GM12891 (cell line): ENCODE measurements at places on chromosomes 6 and 20.

DNA sequence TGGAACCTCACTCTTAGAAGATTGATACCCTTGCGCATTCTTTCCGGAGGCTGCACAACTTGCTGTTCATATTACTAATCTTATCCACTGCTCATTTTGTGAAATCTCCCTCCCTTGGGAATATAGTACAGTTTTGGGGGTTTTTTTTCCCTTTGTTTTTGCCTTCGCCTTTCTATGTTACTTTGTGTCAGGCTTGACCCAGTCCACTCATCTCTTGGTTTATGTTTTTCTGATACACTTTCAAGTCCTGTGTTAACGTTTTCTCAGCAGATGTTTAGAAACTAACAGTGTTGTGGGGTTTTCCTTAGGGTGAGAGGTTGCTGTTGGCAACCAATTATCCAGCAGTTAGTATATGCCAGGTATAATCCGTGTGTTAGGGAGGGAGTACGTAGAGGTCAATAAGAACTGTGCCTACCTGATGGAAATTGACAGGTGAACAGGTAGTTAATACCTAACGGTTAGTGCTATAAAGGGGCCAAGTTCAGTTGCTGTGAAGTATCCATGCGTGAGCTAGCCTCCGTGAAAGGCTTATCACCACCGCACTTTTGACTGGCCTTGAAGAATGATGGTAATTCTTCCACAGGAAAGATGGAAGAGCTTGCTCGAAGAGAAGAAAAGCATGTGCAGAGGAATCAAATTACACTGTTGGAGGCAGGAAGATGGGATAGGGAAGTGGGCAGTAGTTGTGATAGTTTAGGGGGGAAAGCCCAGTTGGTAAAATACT is 1.4 kb downstream of the NFYA start:
- no peak for DNase-seq

GRCh38 chr6:128155826-128156225 is 255.0 kb upstream of the THEMIS start:
- DNase-seq, result no peak

GRCh38 chr6:112302142-112302705 is 44.9 kb upstream of the RFPL4B start:
- DNase-seq, result no peak

DNA sequence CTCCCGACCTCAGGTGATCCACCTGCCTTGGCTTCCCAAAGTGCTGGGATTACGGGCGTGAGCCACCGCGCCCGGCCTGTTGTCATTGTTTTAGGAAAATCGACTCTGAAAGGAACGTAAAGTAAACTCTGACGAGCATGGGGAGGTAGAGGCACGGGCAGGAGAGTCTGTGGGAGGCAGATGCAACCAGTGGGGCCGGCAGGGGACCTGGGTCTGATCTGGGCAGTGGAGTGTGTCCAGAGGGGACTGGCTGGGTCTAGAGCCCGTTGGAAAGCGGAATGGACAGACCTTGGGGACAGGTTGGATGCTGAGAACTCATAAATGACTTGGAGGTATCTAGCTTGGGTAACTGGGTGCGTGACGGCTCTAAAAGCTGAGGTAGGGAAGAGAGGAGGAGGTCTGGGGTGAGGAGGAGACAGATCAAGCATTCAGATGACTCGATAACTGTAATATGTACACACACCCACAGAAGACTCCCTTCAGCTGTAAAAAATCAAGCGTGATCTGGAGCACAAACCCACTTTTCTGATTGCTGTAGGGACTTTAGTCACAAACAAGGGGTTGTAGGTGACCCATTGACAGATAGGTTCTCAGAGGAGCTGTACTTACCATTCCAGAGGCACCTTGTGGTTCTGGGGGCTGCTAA is 22.4 kb downstream of the MANBAL start:
- no peak for DNase-seq

GRCh38 chr6:25413207-25413905 is 134.2 kb downstream of the CARMIL1 start:
- no peak for DNase-seq

DNA sequence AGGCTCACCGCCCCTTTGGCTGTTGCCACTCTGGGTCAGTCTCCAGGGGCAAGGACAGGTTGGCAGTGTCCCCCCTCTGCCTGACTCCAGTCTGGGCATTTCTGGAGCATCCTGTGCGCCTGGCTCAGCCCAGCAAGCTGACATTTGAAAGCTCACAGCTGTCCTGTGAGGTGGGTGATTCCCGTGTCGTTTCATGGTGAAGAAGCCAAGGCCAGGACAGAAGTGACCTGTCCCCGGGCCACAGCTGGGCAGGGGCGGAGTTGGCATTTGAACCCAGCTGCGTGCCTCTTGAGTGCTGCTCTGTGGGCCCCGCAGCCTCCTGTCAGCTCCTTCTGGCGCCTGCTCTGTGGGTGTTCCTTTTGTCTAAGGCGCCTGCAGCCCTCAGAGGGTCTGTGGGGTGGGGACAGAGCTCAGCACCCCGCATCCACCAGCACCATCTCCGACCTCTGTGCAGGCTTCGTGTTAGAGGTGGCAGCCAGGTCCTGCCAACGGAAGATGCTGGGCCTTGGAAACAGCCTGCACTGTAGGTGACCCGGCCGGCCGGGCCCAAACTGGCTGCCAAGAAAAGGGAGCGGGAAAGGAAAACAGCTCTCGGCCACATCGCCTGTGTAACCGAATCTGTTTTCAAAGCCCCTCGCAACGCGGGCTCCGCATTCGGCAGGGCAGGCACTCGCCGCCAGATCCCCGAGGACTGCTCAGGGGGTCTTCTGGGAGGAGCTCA is 5.8 kb upstream of the GATA5 start:
- no peak for DNase-seq

DNA sequence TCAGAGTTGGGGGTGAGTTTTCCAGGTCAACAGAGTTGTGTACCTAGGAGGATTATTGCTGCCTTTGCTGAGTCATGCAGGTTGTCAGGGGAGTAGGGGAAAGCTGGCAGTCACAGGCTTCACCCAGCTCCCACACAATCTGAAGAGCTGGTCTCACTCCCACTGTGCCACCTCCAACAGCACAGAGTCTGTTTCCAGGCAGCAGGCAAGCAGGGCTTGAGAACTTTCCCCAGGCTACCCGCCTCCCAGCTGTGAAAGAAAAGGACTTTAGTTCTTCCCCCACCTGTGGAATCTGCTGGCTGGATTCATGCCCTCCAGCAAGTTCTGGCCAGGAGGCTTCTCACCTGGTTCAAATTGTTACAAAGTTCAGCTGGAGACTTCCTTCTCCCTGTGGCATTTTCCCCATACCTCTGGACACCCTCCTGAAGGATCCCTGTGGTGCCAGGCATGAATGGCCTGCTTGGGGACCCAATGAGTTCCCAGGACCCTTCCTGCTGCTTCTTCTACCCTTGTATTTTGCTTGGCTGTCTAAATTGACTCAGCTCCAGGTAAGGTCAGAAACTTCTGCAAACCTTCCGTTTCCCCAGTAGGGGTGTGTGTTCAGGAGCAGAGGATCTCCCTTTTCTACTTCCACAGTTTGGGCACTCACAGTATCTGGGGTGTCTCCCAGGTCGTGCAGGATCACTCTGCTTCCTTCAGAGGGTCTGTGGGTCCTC is 378.1 kb upstream of the MAN1A1 start:
- no peak for DNase-seq

GRCh38 chr6:43219814-43220213 is 9.5 kb downstream of the DNPH1 start:
- DNase-seq, result no peak

GRCh38 chr6:1251198-1252155 is 60.4 kb upstream of the FOXQ1 start:
- DNase-seq, result no peak

GRCh38 chr6:47042275-47042791 is at the start of gene ADGRF1:
ADGRF1 (minus strand) TSS chr6:47042332; CDS start chr6:47029061, 13,271 bp downstream.
- no peak for DNase-seq

DNA sequence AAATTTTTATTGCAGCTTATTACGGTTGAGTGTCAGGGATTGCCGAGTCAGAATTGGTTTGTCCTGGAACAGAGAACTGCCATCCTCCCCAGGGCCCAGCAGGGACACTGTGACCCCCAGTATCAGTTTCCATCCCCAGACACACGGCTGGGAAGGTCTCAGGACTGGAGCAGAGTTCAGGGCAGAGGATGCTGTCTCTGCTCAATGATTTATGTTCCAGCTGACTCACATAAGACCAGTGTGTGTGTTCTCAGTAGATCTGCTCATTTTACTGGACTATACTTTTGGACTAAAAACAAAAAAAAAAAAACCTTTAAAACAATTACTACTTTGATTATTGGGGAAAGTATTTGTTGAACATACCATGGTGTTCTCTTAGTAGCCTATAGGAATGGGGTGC is 44.2 kb downstream of the FNDC1 start:
- DNase-seq, result no peak

- DNase-seq, result no peak
Measured at GRCh38 chr6:49713346-49713745, at the start of gene CRISP2. CRISP2 (minus strand) TSS chr6:49713543; CDS start chr6:49709196, 4,347 bp downstream.

DNA sequence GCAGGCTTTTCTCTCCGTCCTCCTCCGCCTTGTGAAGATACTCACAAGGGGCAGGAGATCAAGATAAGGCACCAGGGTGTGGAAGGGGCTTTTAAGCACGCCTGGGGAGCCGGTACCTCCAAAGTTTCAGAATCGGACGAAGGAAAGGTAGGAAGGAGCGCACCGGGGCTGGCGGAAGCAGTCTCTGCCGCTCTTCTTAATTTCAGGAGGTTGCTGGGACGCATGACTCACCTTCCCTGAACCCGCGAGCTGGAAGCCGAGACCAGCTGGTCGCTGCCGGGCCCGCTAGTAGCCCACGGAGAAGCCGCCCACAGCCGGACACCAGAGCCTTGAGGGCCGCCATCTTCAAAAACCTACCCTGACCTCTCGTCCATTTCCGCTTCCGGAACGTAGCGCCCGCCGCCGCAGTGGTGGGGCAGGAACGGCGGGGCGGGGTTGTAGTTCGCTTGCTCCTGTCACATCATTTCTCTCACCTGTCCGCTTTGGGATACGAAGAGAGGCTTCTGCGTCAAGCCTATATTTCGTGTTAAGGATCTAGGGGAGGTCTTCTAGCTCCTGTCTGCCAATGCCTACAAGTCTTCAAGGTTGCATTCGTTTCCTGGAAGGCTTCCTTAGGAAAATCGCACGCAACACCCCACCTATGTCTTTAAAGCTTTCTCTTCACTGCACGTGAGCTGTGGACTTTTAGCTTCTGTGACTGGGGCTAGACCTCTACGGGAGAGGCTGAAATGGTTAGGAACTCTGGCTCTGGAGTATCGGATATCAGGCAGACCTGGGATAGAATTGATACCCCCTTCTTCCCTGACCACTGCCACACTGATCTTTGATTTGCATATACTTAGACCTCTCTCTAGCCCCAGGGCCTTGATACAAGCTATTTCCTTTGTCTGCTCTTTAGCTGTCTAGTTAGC is at the start of gene MRPS18A:
Gene MRPS18A, minus strand, starts transcription at position 355 of the 911 bp plus-strand sequence. Its CDS starts 12 bp downstream, at position 343.
- peak; percentile 74 for DNase-seq

GRCh38 chr6:79184641-79185040 is 49.8 kb downstream of the HMGN3 start:
- DNase-seq, result no peak

- no peak for DNase-seq
Measured at GRCh38 chr20:36105711-36106226, 48.8 kb upstream of the EPB41L1 start.

- no peak for DNase-seq
Measured at GRCh38 chr6:111478749-111479148, 4.3 kb downstream of the REV3L start.

DNA sequence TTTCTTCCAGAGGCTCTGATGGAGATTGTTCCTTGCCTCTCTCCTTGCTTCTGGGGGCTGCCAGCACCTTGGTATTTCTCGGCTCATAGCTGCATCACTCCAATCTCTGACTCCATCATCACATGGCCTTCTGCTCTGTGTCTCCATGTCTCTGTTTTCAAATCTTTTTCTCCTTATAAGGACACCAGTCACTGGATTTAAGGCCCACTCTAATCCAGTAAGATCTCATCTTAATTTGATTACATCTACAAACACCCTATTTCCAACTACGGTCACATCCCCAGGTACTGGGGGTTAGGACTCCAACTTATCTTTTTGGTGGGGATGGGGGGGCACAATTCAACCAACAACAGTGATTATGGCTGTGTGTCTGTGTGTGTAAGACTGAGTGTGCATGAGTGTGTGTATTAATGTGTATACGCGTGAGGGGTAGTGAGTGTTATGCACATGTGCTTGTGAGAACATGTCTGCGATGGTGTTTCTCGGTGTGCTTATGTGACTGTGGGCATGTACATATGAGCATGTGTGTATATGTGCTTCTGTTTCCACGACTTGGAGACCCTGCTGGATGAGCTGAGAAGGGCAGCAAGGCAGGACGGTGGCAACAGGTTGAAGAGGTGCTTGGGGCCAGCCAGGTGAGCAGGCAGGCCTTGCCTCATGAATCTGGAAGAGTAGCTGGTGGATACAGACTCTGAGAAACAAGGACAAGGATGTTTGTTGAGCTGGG is 130.5 kb downstream of the MRPL14 start:
- DNase-seq, result no peak
